ENCODE measurements at places on chromosomes 1 and 21.

DNA sequence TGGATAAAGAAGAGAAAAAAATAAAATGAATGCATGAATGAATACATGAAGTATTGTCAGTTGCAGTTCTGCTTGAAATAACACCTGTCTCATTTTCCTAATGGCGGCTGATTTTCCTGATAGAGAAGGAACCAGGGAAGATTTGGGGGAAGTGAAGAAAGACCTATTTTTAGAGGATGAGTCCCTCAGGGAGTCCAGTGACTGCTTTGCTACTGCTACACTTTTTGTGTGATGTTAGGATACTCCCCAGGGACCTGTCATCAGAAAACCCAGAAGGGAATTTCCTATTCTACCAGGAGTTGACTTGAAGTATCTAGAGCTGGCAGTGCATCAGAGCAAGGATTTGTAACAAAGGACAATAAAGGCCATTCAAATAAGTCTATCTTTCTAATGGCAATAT, 114.8 kb downstream of the MAB21L3 start:
- DNase-seq, result no peak

DNA sequence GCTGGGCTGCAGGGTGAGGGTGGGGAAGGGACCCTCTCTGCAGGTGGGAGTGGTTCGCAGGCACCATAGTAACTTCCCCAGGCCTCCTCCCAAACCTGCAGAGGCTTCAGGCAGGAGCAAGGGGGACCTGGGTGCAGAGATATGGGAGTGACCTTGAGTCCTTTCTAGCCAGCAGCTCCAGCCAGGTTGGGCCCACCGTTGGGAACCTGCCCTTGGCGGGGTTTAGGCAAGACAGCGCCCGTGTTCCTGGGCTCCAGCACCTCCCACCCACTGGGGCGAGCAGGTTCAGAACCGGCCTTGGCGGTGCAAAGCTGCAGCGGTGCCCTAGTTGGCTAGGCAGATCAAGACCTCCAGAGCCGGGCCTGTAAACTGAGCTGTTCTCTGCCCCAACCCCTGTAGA, 2.2 kb upstream of the PRDM16 start:
- DNase-seq, result no peak

DNA sequence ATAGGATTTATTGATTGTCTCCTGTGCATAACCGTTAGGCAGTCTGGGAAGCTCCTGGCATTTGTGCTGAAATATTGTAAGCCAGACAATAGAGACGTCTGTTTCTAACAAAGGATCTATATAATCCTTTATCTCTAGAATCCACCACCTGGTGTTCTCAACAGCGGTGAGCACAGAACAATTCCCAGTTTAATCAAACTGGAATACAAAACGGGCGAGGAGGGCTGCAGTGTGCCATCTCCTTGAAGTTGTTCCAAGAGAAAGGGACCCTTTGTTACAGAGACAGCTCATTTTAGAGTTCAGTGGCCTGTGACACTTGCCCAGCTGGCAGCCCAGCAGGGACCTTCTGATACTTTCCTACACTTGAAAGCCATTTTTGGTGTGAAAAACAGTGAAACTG, 162.8 kb upstream of the IVNS1ABP start:
- no peak for DNase-seq

GRCh38 chr1:88021529-88021928, 662.5 kb upstream of the PKN2 start:
- DNase-seq, result no peak

GRCh38 chr1:178574345-178574744, 61.4 kb downstream of the TEX35 start:
- DNase-seq, result no peak

- no peak for DNase-seq
Observed at GRCh38 chr1:230278376-230278775, 147.8 kb downstream of the PGBD5 start.

DNA sequence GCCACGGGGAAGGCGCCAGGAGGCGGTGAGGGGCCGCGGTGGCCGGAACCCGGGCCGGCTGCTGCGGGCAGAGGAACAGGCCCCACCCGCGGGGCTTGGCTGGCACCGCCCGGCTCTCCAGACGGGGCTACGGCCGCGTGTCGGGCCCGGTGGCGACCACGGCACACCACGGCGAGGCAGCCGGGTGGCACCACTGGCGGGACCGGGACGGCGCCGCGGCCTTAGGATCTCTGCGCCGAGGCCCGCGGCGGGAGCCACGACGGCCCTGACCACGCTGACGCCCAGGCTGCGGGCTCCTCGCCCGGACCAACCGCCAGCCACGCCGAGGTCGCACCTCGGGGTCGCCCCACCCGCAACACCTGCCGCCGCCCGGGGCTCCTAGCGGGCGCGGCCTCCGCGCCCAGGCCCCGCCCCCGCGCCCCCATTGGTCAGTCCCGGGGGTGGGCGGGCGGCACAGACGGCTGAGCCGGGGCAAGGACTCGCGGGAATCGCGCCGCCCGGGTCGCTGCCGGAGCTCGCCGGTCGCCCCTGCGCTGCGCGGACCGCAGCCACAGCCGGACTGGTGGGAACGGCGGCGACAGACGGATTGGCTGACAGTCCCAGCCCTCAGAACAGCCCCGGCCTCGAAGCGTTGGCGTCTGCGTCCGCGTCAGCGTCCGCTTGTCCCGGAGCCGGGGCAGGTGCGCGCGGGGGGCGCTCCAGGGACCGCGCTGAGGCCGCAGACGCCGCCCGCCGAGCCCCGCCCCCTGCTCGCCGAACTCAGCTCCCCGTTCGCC, at the start of gene BMP8A:
BMP8A (plus strand) TSS at position 491 of the 776 bp plus-strand sequence. CDS start 356 bp downstream, outside the sequence.
- DNase-seq, result peak; percentile 64

DNA sequence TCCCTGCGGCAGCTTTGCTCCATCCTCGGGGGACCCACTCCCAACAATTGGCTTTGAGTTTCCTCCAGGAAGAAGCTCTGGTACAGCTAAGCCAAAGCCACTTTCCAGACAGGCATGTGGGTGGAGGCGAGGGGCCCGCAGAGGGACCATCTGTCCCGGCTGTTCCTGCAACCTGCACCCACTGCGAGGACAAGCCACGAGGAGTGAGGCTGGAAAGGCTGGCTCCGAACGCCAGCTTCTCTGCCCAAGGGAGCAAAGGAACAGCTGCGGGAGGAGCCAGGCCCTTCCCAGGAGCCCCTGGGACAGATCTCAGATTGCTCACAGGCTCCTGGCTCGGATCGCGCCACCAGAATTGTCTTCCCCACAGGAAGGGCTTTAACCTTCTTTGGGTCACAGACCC, 28.3 kb upstream of the PEF1 start:
- no peak for DNase-seq

DNA sequence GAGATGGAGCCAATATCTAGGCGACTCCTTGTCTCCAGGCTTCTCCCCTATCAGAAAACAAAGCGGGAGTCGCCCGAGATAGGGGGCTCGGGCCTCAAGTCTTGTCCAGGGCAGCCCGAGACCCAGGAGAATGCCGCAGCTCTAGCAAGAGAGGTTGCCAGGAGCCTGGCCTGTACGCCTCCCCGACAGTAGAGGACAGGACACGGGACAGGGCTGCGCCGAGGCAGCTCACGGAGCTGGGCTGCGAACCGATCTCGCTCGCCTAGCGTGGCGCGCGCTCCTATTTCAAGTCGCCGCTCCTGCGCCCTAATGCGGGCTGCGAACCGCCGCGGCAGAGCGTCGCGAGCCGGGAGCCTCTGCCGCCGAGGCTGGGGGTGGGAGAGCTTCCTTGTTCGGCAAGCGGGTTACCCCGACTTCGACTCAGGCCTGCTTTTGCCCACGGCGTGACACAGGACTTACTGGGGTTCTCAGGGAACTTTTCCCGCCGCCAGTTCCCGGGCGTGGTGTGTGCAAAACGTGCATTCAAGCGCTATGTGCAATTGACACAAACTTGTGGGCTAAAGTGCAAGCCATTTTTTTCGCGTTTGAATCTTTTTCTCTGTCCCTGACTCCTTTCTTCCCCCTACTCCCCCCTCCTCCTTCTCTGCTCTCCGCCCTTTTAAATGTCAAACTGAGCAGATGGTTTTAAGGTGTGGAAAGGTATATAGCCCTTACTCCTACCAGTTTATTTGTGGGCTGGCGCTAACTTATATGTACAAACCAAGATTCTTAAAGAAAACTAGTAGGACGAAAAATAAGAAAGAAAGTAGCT, 2.4 kb upstream of the PROX1 start:
- DNase-seq, result peak; percentile 32

DNA sequence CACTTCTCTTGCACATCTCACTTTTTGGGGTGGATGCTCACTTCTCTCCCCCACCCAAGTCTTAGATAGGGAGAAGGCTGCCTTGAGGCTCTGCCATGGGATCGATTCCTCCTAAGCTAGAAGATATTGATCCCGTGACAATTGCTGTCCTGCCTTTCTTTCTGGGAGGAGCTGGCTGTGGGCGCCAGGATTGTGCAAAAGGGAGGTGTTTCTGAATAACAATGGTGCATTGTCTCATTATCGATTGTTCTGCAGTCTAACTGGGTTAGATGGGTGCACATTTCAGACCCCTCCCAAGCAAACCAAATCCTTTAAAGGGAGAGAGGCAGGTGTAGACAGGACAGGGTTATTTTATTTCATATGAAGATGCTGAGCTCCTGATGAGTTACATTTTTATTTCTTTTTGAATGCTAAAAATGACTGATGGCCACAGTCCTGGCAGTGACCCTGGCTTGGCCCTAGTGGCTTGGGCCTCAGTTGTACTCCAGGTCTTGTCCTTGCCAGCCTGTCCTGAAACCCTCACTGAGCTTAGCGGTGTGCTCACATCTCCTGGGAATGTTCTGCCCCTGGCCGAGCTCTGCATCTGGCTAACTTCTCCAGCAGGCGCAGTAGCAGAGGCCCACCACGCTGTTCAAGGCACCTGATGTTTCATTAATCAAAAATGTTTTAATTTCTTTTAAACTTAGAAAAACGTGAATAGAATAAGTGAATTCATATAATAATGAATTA, 99.0 kb upstream of the KAZN start:
- DNase-seq, result no peak

- peak; percentile 88 for DNase-seq
Observed at GRCh38 chr1:10694633-10695627, 101.5 kb downstream of the CASZ1 start.

GRCh38 chr1:221093903-221094791, 214.9 kb downstream of the HLX start:
- no peak for DNase-seq

GRCh38 chr1:146001709-146002108, 5.3 kb upstream of the TXNIP start:
- DNase-seq, result no peak

DNA sequence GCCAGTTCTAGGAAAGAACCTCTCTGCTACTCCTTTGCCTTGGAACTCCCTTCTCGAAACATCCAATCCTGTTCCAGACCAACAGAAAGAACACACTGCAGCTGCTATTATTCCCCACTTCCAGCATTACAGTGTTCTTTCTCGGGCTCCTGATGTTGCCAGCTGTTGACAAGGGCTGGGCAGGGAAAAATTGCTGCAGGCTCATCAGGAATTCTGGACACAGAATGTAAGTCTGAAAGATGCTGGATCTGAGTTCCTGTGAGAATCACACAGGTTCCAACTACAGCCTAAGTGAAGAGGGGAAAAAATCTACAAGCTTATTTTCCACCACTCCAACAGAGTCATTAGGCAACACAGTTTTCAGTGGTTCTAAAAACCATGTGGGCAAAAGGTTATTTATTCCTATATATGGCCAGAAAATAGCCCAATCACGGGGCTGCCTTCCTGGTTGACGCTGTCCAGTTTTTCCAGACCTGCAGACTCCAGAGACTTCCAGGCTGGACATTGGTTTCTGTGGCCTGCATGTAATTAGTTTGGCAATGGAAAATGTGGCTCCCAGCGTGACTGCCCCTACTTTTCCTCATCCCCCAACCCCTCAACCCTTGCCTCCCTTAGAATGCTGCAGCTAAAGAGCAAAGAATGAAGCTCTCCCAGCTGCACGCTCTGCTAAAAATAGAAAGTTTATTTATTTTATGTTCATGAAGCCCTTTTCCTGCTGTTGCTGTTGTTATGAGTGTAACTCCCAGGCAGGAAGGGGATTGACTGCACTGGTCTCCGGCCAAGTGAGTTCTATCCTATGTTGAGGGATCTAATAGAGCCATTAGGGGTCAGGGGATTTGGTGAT, 8.3 kb upstream of the KIAA0040 start:
- no peak for DNase-seq

DNA sequence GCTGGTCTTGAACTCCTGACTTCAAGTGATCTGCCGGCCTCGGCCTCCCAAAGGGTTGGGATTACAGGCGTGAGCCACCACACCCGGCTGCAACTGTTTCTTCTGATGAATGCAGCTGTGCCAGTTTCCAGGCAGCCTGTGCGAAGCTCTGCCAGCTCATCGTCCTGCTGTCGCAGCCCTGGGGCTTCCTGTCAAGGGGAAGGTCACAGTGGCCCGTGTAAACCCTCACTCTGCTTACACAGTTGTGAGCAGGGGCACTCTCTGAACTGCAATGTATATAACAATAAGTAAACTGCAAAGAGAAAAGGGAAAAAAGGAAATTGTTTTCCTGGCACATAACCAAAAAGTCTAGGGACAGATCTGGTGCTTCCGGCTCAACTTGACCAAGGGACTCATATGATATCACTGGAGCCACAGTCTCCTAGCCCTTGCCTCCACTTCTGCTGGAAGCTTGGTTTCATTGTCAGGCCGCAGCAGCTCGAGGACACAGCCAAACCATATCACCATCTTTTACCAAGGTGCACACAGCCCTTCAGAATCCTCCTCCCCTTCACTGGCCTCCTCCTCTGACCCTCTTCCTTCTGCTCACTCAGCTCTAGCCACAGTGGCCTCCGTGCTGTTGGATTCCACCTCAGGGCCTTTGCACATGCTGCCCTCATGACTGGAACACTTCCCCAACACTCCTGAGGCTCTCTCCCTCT, 22.8 kb upstream of the LBR start:
- peak; percentile 41 for DNase-seq

GRCh38 chr1:182718311-182718710, 33.9 kb upstream of the RGS8 start:
- no peak for DNase-seq

DNA sequence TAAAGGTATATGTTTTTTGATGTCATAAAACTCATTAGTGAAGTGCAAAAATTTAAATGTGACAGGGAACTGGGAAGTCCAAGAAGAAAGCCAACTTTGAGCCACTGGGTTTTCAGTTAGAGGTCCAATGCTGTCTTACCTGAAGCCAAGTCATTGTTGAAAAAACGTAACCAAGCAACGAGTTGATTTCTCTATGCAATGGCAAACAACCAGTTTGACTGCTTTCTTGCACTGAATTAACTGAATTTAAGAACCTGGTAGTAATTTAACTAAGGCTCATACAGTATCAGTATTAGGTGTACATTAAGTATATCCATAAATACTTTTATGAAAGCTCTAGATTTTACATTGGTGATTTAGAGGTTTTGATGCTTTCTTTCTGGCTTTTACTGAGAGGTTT, 20.2 kb upstream of the S1PR1 start:
- peak; percentile 77 for DNase-seq

DNA sequence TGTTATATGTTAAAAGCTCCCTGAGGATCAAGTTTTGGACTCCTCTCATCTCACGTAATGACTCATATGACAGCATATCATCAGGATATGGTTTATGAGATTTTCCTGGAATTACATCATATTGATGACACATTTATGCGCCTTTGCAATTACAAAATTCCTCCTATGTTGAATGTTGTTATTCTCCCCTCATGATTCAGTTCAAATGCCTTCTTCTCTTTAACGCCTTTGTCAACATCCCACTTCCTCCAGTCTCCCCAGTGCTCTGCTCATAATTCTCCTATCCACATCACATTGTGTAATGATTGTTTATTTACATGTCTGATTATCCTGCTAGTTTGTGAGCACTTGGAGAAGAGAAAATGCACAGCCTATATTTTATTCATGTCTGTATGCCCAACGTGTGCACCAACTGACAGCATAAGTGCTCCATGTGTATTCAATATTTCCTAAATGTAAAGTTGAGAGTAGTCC, 80.9 kb upstream of the BACH1 start:
- peak; percentile 97 for DNase-seq

- DNase-seq, result no peak
Observed at GRCh38 chr1:159561497-159561896, 25.7 kb upstream of the OR10J5 start.
